ENCODE measurements at places on chromosomes 16 and 17. TPM values are rescaled to one million over a fixed set of nuclear protein-coding genes. Genes with fewer than 3 reads are reported as not detected.

- DNase-seq = peak; percentile 43
These were observed 493 bp downstream of the PLSCR3 start for GRCh38 chr17:7393613-7394451.

DNA sequence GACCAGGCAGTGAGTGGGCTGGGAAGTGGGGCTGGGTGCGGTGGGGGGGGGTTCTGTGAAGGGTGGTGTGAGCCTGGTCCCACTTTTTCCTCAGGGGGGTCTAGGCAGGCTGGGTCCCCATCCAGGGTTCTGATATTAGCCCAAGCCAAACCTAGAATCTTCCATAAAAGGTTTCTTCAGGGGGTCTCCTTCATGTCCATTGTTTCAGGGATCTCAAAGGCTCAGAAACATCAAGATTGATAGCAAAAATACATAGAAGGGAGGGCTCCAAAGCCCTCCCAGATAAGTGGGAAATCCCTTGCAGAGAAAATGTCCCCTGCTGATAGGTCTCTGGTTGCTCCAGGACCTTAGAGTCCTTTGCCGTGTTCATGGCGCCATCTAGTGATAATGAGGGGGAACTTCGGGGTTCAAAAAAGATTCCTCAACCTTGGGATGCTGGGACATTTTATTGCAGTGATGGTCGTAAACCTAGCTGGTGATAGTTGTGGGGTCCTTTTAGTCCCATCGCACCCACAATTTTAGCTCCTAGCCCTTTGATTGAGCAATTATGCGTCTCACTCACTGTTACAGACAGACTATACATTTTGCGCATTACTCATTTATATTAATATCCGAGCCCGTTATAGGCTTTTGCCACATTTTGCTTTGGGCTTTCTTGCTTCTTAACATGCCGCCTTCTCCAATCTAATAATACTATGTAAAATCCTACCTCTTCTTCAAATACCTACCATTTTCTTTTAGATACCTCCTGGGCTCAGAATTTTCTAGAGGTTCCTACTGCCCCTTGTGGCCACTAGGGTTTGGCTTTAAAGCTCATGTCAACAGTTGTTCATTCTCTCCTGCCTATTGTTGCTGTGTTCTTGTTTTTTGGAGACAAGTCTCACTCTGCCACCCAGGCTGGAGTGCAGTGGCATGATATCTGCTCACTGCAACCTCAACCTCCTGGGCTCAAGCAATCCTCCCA lies 35.1 kb downstream of the IGF2BP1 start:
- peak; percentile 92 for DNase-seq

GRCh38 chr17:18229771-18230170 lies 4.3 kb downstream of the LLGL1 start:
- DNase-seq = no peak

- no peak for DNase-seq
These were observed 13.8 kb downstream of the STXBP4 start for GRCh38 chr17:54982399-54982798.

- peak; percentile 49 for DNase-seq
These were observed 759.1 kb upstream of the RBFOX1 start for GRCh38 chr16:6573577-6573976.

KLHL10 gene
- total RNA-seq = 0.41 TPM
